ENCODE measurements at places on chromosomes 3 and 15.

GRCh38 chr3:194514626-194515025 is 27.8 kb upstream of the ATP13A3 start:
- no peak overlapping the region for H3K27ac ChIP-seq
- H3K4me1 ChIP-seq: peaks cover 3% of the 10 kb centered on the region
- H3K27me3 ChIP-seq: no peaks in the 10 kb centered on the region
- no peaks in the 10 kb centered on the region for H3K36me3 ChIP-seq

DNA sequence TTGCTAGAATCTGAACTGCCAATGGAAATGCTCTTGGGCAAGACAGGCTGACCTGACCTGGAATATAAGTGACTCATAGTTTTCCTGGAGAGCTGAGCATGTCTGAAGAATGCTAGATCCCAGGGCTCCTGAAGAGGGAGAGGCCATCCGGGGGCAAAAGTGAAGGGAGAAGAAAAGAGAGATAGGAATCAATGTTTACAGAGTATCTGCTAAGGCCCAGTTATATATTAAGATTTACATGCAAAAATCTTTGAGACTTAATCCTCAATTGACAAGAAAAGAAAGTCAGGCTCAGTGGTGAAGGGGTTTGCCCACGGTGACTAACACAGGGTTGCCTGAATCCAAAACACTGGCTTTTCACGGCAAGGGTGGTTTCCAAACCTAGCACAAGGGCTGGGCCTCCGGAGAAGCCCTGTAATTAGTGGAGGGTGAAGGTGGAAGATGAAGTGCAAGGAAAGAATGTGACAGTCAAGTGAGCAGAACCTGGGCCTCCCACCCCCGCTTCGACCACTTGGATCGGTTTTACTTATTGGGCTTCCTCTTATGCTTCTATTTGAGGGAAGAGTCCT is 91.7 kb upstream of the FGF12 start:
- DNase-seq: peak; percentile 50
- H3K27ac ChIP-seq: peak overlapping the region; percentile 40
- H3K4me1 ChIP-seq: peaks cover 20% of the 10 kb centered on the region

DNA sequence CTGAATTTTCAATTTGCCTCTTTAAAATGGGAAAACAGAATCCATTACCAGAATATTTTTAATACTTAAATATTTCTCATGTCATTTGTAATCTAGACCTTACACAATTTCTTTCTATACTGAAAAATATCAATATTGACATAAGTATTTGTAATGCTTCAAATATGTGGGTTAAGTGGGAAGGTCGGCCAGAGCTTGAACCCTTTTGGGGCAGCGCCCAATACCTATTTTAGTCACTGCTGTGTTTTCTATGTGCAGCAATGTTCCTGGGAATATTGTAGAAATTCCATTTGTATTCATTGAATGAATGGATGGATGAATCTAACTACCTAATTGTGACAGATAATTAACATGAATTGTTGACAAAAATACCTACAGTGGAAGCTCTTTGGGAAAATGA is 459.7 kb upstream of the ZNF717 start:
- H3K4me1 ChIP-seq: no peaks in the 10 kb centered on the region
- H3K27ac ChIP-seq: no peak overlapping the region
- H3K4me3 ChIP-seq: no peak overlapping the region
- H3K36me3 ChIP-seq: no peaks in the 10 kb centered on the region
- DNase-seq: no peak

DNA sequence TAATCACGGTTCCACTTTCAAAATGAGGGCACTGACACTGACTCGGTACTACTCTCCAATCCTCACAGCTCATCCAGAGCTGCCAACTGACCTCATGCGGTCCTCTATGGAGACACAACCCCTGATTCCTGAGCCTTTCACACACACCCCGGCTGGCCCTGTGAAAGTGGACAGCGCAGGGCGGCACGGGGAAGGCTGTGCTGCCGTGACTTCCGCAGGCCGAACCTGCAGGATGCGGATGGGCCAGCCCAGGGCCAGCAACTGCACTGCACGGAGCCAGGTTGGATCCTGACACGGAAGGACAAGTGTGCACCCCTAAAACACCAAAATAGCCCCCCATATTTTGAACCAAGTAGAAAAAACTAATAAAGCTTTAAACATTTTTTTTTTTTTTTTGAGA is 41.0 kb downstream of the IQSEC1 start:
- no peak overlapping the region for H3K4me3 ChIP-seq
- H3K27ac ChIP-seq: no peak overlapping the region
- no peaks in the 10 kb centered on the region for H3K36me3 ChIP-seq
- H3K4me1 ChIP-seq: no peaks in the 10 kb centered on the region

DNA sequence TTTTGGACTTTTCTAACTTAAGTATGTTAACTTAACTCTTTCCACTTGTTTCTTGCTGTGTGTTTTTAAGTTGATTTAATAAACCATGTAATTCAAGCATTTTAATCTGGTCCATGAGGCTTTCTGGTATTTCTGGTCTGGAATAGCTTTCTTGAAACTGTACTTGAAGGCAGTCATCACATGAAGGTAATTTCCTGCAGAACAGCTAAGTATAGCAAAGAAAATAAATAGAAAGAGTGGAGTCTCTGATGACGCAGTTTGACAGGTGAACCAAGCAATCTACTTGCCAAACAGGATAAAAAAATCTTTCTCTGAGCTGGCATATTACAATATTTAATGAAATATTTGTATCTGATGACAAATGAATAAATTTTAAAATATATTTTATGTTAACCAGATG is 74.9 kb downstream of the BTLA start:
- H3K27me3 ChIP-seq: no peaks in the 10 kb centered on the region
- H3K27ac ChIP-seq: no peak overlapping the region
- H3K36me3 ChIP-seq: peaks cover 1% of the 10 kb centered on the region
- H3K4me3 ChIP-seq: no peak overlapping the region
- peaks cover 7% of the 10 kb centered on the region for H3K4me1 ChIP-seq
- no peak for DNase-seq

GRCh38 chr15:64430000-64430735 is 30.2 kb upstream of the ZNF609 start:
- peaks cover 16% of the 10 kb centered on the region for H3K36me3 ChIP-seq
- no peaks in the 10 kb centered on the region for H3K27me3 ChIP-seq
- H3K4me3 ChIP-seq: peak overlapping the region; percentile 45
- peaks cover 39% of the 10 kb centered on the region for H3K4me1 ChIP-seq
- H3K27ac ChIP-seq: peak overlapping the region; percentile 92

DNA sequence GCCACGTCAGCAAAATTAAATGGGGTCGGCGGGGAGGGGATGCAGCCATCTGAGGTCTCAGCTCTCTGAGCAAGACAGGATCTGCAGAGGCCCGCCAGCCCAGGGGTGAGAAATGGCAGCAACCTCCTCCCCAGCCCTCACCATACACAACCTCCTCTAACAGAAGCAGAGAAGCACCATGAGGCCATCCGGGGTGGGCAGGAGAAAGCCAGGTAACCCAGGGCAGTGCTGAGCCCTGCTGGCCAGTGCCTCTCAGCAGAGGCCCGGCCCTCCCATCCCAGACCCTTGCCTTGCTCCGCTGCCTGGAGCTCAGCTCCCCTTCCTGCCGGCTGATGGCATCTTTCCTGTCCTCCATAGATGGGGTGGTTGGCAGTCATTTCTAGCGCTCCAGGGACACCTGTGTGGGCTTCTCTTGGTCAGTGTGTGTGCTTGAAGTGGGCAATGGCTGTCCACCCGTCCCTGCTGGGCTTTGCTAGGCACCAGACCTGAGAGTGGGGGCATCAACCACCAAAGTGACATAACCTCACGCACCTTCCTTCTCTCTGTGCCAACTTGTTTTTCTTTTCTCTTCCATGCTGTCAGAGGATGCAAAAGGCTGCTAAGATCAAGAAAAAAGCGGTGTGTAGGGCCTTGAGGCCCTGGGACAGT is 175.8 kb downstream of the NSMCE3 start:
- peaks cover 12% of the 10 kb centered on the region for H3K4me1 ChIP-seq
- no peaks in the 10 kb centered on the region for H3K36me3 ChIP-seq

- H3K27ac ChIP-seq: no peak overlapping the region
- H3K4me3 ChIP-seq: no peak overlapping the region
- H3K4me1 ChIP-seq: no peaks in the 10 kb centered on the region
- H3K36me3 ChIP-seq: no peaks in the 10 kb centered on the region
- H3K27me3 ChIP-seq: no peaks in the 10 kb centered on the region
- no peak for DNase-seq
These were observed 134.8 kb downstream of the RBMS3 start for GRCh38 chr3:29415482-29416223.

- no peaks in the 10 kb centered on the region for H3K4me1 ChIP-seq
- peaks cover 12% of the 10 kb centered on the region for H3K27me3 ChIP-seq
- H3K4me3 ChIP-seq: no peak overlapping the region
- H3K36me3 ChIP-seq: no peaks in the 10 kb centered on the region
- H3K27ac ChIP-seq: no peak overlapping the region
These were observed 37.2 kb upstream of the TSEN2 start for GRCh38 chr3:12447075-12447474.

DNA sequence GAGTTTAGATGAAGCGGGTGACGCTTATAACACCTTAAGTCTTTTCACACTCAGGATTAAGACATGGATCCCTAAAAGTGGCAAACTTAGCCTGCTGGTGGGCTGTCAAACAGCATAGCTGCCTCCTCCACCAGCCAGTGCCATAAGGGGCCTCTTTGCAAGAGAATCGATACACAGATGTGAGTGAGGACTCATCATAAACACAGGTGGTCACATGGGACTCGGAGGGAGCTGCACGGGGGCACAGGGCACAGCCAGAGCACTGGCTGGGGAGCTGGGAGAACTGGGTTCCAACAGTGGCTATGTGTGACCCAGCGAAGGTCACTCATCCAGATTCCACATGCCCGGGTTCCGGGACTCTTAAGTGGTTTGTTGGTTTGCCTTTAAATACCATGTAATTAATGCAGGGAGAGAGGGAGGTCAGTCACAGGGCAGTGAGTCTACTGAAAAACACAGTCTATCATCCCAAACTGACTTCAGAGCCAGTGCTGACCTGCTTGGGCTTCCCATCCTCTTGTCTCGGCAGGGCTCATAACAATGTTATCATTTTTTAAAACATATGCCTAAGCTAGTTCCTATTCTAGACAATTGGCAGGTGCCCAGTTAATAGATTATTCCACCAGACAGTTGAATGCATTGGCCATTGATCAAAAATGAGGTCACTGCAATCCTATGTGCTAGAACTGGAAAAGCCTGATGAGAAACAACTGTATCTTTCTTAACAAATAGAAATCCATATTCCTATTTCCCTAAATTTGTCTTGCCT is 51.8 kb downstream of the SLC12A8 start:
- H3K4me3 ChIP-seq: no peak overlapping the region
- H3K4me1 ChIP-seq: peaks cover 1% of the 10 kb centered on the region
- no peak for DNase-seq
- no peaks in the 10 kb centered on the region for H3K36me3 ChIP-seq

- peaks cover 6% of the 10 kb centered on the region for H3K36me3 ChIP-seq
- H3K4me3 ChIP-seq: no peak overlapping the region
- H3K27ac ChIP-seq: no peak overlapping the region
These were observed 224.3 kb upstream of the SETMAR start for GRCh38 chr3:4078903-4079302.

DNA sequence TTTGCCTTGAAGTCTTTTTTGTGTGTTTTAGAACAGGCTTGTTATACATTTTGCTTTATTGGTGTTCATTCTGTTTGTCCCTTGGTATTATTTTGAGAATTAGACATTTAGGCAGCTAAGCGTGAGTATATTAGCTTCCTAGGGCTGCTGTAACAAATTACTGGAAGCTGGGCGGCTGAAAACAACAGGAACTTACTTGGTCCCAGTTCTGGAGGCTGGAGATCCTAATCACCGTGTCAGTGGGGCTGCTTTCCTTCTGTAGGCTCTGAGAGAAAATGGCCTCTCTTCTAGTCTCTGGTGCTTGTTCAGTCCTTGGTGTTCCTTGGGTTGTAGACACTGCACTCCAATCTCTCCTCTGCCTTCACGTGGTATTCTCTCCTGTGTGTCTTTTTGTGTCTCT is 142.3 kb downstream of the KLHL25 start:
- no peak for DNase-seq
- peaks cover 26% of the 10 kb centered on the region for H3K4me1 ChIP-seq
- H3K36me3 ChIP-seq: peaks cover 20% of the 10 kb centered on the region
- no peak overlapping the region for H3K4me3 ChIP-seq

GRCh38 chr3:155242342-155242741 is 51.1 kb downstream of the STRIT1 start:
- DNase-seq: no peak
- no peaks in the 10 kb centered on the region for H3K36me3 ChIP-seq
- H3K4me3 ChIP-seq: no peak overlapping the region

DNA sequence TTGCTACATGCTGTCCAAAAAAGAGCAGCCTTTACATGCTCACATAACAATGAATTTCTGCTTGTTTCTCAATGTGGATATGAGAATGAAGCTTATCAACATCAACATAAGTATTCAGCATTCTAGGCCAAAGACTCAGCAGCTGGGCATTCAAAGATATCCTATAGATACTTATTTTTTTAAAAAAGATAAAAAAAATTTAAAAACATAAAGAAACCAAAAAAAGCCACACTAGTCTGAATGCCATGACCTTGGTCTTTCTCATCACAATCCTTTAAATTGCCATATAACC is 182.0 kb downstream of the TNIK start:
- peaks cover 23% of the 10 kb centered on the region for H3K36me3 ChIP-seq
- no peak overlapping the region for H3K4me3 ChIP-seq
- no peak for DNase-seq
- H3K27ac ChIP-seq: no peak overlapping the region

GRCh38 chr15:42101861-42102260 is 7.5 kb upstream of the PLA2G4D start:
- no peak overlapping the region for H3K27ac ChIP-seq
- H3K4me1 ChIP-seq: peaks cover 2% of the 10 kb centered on the region
- DNase-seq: no peak
- H3K4me3 ChIP-seq: no peak overlapping the region

DNA sequence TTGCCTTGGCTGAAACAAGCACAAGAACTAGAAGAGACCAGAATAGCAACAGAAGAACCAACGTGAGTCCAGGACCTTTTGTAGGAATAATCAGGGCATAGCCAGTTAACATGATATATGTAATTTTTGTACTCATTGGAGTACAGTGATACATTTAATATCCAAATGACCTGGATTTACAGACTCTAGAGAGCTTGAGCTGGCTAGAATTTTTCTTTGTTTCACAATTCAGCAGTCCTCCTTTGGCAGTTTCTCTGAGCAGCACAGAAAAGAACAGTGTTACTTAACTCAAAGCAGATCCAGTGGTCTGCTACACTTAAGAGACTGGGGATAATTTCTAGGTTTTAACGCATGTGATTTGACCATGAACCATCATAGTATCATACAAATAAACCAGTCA is 245.7 kb downstream of the ADAMTSL3 start:
- no peak overlapping the region for H3K4me3 ChIP-seq
- no peaks in the 10 kb centered on the region for H3K4me1 ChIP-seq
- peaks cover 23% of the 10 kb centered on the region for H3K27me3 ChIP-seq
- H3K36me3 ChIP-seq: no peaks in the 10 kb centered on the region

DNA sequence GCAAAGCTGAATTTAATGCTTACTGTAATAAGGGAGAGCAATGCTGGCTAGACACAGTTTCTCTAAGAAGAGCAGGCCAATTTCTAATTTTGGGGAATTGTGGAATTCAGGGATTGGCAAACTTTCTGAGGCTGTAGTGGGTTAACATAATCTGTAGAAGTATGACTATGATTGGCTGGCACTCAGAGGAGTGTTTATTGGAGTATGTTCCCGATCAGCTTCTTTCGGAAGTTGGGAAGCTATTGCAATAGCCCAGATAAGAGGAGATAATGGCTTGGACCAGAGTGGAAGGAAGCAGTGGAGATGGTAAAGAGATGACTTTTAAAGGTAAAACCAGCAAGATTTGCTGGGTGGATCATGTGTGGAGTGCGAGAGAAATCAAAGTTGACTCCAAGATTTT is 19.4 kb downstream of the TMOD3 start:
- peaks cover 7% of the 10 kb centered on the region for H3K36me3 ChIP-seq
- peaks cover 54% of the 10 kb centered on the region for H3K4me1 ChIP-seq

All from activated naive CD8-positive, alpha-beta T cell treated with anti-CD3 and anti-CD28 coated beads for 36 hours (primary cell).